ENCODE measurements at places on chromosomes 6 and 20.

DNA sequence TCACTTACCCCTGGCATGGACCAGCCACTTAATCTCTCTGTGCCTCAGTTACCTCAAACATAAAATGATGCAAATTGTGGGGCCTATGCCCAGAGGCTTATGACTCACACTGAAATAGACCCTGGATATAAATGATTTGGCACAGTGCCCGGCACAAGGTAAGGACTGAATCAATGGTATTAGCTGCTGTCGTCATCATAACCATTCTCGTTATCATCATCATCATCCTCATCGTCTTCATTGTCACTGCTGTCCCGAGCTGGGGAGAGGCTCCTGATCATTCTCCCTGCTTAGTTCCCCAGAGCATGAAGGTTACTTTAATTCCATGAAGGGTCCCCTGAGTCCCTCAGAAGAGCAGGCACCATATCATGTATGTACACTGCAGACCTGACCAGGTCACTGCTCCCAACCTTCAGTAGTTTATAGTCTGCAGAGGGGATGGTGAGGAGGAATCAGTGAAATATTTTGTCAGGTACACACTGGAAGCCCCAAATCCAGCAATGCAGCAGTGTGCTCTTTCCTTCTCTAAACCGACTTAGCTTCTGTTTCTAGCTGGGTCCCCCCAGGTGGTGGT is 149.3 kb downstream of the TAF4 start:
- no peak for DNase-seq

- no peak for DNase-seq
Measured at GRCh38 chr6:23179994-23180393, 610.6 kb downstream of the HDGFL1 start.

GRCh38 chr6:4640139-4640538 is 136.1 kb upstream of the CDYL start:
- no peak for DNase-seq

DNA sequence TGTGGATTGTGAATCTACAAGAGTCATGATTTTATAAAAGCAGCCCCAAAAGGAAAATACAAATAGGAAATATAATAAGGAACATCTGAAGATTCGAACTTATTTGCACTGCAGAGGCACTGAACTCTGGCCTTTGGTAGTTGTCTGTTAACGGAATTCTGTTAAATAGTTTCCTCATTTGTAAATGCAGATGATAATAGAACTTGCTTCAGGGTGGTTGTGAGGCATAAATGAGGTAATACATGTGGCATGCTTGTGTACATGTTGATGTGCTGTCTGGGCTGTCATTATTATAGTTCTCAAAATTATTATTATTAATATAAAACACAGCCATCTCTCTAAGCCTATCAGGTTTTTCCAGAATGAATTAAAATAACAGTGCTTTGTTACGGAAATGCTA is 302.0 kb downstream of the NRN1 start:
- no peak for DNase-seq

DNA sequence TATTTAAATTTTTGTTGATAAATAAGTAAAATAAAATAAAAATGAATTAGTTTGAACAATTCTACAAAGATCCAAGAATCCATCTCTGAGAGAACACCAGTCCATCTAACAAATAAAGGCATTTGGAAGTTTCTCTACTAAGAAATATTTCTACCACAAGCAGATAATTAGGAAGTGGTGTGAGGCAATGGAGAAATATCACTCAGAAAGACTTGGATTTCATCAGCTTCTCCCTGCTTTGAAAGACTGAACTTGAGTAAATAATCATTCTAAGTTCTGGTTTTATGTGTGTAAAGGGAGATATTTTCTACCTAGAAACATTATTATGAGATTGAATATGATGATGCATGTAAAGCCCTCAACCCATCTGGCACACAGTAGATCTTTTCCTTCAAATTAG is 17.8 kb upstream of the TCF21 start:
- no peak for DNase-seq

DNA sequence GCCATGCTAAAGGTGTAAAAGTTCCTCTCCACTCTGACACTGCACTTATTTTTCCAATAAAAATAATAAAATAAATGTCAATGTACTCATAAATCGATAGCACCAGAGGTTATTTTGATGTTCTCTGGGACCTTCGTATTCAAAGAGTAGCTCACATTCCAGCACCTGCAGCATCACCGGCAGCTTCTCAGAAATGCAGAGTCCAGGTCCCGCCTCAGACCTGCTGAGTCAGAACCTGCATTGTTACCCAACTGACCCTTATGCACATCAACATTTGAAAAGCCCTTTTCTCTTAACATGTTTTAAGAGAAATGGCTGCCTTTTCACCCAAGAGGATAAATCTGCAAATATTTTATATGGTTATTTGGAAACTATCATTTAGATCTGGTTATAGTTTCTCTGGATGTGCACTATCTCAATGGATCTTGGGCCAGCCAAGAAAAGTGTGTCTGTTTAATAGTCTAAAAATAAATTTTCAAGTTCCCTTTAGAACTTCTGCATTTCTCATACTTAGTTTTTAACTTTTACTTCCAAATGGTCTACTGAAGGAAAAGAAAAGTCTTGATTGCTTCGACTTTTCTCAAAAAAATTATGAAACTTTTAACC is 216.2 kb upstream of the PRDM1 start:
- no peak for DNase-seq

DNA sequence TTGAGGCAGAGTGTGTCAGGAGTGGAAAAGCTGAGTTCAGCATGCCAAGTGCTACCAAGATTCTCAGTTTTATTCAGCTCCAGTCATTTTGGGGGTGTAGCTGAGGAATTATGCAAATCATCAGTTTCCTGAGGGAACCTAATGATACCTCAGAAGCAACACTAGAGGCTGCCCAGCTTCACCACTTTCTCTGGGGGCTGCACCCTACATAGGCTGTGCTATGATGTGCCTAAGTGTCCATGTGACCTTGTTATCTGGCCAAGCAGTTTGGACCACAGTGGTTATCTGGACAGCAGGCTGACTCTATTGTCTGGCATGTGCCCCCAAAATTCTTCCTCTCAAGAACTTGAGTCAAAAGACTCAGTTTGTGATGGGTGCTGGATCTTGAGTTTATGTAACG is 374.6 kb upstream of the SYNCRIP start:
- DNase-seq, result peak; percentile 23

GRCh38 chr20:25225642-25226432 is 22.0 kb upstream of the PYGB start:
- no peak for DNase-seq

DNA sequence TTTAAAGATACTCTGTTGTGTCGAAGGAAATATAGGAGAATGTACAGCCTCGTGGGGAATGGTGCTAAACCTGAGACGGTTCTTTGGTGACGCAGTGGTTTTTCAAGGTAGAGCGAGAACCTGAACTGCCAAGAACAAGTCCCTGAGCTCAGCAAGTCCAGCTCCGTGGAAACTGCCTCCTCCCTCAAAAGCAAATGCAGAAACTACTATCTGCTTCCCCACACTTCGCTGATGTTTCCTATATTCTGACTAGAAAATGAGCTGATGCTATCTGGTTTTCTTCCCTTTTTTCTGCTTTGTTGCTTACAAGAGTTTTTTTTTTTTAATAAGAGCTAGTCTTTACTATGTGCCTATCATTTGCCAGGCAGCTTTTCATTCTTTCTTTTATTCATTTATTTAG is 85.3 kb upstream of the LY86 start:
- no peak for DNase-seq

DNA sequence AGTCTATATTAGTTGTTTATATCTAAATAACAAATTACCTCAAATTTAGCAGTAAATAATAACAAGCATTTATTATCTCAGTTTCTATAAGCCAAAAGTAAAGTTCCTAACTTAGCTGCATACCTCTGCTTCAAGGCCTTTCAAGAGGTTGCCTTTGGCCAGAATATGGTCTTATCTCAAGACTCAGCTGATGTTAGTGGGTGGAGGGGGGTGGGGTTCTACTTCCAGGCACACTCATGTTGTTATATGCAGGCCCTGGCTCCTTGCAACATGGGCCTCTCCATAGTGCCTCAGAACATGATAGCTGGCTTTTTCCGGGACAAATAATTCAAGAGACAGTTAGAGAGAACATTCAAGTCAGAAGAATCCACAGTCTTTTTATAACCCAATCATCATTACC is 266.0 kb downstream of the ADGRB3 start:
- peak; percentile 11 for DNase-seq

DNA sequence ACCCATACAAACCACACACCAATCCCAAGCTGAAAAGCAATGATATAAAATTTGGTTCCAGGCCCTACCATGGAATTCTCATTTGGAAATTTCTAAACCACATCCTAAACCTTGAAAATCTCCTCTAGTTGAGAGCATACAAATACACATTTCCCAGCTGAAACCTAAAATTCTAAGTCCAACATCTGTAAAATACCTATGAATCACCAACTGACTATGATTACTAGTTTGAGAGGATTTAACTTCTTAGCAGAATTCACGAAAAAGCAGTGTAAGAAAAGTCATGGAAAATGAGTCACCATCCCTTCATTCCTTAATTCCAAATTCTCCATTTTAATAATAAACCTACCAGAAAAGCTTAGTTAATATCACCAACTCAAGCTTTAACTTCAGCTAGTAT is 15.4 kb downstream of the RANBP9 start:
- DNase-seq, result no peak

DNA sequence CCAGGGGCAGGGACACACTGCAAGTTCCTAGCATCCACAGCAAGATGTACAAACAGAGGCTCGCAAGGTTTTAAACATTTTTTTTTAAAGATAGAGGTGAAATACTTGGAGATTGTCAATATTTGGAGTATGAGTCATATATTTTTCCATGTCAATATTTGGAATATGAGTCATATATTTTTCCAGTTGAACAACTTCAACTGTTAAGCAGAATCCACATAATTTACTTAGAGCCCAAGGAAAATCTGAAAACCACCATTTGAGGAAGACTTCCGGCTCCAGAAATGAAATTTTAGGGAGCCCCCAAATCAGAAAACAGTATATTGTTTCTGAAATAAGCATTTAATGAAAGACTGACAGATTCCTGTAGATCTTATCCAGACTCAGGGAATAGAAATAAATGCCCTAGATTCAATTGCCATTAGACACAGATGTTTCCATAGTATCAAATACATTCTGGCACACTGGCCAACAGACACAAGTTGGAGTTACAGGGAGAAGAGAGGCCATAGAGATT is 51.6 kb upstream of the FAM184A start:
- DNase-seq, result peak; percentile 57

- no peak for DNase-seq
Measured at GRCh38 chr20:23186808-23187207, 100.7 kb upstream of the CD93 start.

- no peak for DNase-seq
Measured at GRCh38 chr6:66418906-66419305, 711.9 kb upstream of the EYS start.

DNA sequence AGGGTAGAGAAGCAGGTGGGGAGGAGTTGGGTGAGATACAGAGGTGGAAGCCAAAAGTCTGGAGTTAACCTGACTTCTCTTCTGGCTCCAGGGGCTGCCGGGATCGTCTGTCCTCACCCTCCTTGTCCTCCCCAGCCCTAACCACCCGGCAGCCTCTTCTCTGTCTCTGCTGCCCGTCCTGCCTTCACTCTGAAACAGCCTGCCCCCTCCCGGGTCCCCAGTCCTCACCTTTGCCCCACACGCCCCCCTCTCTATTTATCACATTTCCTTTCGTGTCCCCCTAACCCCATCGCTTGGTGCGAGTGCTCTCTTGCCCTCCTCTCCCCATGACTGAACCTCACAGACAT is 5.7 kb downstream of the RING1 start:
- no peak for DNase-seq

- no peak for DNase-seq
Measured at GRCh38 chr6:66429210-66429609, 722.2 kb upstream of the EYS start.

GRCh38 chr6:12343440-12344162 is 53.4 kb downstream of the EDN1 start:
- no peak for DNase-seq

DNA sequence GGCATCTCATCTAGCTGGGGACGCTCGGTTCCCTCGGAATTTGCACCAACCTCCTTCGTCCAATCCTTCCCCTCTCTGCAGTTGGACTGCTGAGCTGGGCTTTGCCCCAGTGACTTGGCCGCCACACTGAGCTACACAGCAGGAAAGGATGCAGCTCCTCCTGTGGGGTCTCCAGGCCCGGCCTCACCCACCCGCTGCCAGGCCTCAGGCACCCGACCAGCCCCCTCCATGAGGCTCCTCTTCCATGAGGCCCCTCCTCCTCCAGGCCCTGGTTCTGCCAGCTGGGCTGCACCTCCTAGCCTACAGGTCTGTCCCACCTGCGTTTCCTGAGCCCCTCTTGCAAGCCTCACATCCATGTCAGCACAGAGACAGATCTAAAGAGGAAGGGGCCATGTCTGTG is 369.9 kb downstream of the TAF4 start:
- no peak for DNase-seq

- no peak for DNase-seq
Measured at GRCh38 chr6:134182528-134182927, 130.1 kb upstream of the SLC2A12 start.

Data from erythroblast (primary cell).